Right renal pelvis (tissue), 4 donors: ENCODE measurements at places on chromosomes 1 and 21.

DNA sequence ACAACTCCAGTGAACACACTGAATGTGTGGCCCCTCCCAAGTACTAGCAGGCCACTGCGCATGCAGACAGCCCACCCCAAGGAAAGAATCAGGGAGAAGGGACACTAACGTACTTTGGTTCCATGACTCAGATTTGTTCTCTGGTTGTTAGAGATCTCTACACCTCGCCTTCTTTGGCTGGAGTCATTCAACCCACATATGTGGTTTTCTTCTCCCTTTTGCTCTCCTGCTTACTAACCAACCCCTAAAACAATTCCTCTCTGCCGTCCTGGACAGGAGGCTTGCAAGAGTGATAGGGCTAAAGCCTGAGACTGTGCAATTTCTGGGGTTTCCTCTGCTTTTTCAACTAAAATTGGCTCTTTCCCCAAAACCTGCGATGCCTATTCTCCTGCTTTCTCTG lies 5.7 kb upstream of the CD48 start:
- no peak for DNase-seq

DNA sequence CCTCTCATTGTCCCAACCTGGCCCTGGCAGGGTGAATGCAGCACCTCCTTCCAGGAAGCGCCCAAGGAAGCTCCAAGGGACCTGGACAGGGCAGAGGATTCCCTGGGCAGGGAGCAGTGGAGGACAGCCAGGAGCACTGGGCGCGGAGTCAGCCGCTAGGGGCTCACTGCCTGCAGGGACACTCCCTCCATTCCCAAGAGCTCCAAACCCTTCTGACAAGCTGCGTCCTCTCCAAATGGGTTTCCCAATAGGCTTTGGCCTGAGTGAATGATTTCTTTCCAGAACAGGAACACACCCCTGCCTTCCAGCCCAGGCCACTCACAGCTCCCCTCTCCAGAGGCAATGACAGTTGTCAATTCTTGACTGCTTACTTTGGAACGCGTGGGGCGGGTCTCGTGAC lies 128.5 kb upstream of the EDN2 start:
- DNase-seq = no peak

GRCh38 chr21:43864962-43865539 lies at the start of gene AGPAT3:
AGPAT3 (plus strand) TSS chr21:43865223; CDS start chr21:43959682, 94,459 bp downstream.
- no peak for DNase-seq

DNA sequence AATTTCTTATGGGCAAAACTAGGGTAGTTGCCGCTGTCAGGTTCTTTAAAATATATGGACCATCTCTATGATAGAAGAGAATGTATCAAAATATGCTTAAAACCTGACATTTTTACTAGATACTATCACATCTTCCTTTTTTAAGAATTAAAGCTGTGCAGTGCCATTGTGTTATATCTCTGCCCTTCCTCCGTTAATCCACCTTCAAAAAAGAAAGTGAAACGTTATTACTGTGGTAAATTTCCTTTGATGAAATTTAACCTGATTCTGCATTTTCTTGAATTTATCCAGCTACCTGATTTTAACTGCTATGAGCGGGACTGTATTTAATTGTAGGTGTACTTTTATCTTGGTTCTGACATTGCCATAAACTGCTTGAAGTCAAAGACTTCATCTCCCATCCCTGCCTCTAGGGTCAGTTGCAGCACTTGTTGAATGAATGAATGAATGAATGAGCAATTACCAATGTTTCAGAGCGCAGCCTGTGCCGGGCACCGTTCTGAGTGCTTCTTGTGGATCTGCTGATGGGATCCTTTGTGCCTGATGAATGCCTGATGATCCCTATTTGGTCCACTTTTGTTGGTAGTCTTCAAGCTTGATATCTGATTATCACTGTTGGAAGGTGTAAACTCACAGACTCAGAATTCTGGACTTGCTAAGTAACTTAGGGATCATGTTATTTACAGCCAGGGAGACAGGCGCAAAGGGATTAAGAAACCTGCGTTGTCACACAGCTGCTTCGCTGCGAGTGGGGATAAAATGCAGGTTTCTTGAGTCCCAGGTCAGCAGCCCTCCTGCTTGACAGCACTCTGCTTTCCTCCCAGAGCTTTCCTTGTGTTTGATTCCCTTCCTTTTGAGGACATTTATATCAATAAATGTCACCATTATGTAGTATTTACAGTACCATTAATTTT lies 30.1 kb downstream of the SMYD2 start:
- DNase-seq = no peak

GRCh38 chr1:44012404-44012803 lies 18.9 kb downstream of the SLC6A9 start:
- DNase-seq = no peak

GRCh38 chr1:179953974-179954492 lies 577 bp upstream of the CEP350 start:
- no peak for DNase-seq

DNA sequence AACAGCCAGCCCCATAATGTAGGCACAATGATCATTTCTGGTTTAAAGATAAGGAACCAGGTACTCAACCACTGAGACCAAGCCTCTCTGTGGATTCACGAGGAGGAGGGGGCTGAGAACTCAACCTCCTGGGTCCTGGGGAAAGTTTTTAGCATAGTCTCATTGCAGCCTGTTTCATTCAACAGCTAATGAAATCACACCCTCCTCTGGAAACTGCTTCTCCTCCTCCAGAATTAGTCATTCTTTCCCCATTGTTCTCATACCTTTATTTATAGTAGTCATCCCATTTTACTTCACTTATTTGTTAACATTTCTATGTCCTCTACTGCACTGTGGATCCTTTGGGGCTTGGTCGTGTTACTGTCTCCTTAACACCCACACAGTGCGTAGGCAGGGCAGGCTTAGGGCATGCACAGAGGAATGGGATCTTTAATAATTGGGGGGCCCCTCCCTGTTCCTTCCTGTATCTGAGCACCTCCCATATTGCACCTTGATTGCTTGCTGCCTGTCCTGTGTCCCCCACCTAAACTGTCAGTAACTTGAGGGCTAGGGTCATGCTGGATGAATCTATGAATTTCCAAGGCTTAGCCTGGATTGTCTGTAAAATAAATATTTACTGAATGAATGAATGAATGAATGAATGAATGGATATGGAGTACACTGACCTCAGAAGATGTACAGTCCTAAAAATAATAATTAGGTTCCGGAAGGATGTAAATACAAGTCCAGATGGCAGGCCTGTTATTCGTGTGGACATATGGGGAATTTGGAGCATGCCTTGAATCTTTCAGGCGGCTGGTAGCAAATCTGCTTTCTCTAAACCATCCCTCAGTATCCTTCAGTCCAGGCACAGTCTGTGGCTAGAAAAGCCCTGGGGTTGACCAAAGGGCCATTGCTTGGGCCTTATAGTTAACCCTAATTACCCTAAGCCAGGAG lies 153.8 kb upstream of the HMGB4 start:
- no peak for DNase-seq

- no peak for DNase-seq
Observed at GRCh38 chr1:230464671-230465070, 38.5 kb upstream of the PGBD5 start.

DNA sequence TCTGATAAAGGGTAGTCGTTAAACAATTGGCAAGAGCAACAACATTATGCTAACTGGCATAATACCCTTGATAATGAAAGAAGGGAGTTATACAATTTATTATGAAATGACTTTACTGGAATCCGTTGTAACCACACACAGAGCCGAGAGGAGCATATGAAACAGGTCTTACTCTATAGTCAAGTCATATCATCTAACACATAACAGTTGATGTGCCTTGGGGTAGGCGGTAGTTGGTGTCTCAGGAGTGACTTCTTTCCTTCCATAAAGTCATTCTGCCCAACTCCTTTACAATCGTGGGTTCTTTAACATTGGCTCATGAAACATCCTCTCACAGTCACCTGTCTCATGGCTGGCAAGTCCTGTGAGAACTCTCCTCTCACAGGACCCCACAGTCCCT lies 225.2 kb downstream of the LTN1 start:
- no peak for DNase-seq

DNA sequence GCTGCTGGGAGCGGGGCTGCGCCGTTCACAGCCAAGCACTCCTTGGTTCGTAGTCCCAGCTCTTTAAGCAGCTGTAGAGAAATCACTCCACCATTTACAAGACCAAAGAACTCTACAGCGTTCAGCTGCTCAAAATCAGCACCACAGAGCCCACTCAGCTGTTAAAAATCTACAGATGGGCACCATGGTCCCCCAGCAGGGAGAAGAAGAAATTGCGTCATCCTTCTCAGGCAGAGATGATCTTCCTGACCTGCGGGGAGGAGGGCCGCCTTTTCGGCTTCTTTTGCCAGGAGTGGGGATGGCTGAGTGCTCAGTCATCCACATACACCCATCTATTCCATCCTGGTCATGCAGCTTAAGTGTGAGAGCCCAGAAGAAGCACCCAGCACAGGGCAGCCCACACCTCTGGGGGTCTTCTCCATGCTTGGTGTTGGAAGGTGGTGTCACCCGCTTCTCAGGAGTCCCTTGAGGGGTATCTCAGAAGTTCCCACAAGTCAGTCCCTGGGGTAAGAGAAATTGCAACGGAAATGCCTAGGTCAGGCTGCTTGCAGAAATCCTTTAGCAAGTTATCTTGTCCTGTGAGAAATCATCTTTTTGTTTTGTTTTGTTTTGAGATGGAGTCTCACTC lies 163.8 kb downstream of the NPHP4 start:
- DNase-seq = no peak

DNA sequence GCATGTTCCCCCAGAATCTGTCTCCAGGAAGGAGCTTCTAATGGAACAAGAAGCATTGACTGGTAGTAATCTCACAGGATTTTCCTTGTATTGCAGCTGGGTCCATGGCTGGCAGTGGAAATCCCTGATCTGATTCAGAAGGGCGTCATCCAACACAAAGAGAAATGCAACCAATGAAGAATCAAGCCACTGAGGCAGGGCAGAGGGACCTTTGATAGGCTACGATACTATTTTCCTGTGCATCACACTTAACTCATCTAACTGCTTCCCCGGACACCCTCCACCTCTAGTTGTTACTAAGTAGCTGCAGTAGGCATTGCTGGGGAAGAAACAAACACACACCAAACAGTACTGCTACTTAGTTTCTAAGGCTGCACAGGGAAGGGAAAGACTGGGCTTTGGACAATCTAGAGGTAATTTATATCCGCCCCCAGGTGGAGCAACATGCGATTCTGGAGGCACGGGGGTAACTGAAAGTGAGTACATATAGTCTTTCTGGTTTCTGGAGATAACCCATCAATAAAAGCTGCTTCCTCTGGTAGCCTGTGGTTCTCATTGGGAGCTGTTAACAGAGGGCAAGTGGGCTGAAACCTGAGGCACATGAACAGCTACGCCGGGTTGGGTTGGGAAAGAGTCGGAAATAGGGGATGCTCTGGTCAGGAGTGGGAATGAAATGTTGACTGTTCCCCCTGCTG lies 837 bp upstream of the USP21 start:
- no peak for DNase-seq

DNA sequence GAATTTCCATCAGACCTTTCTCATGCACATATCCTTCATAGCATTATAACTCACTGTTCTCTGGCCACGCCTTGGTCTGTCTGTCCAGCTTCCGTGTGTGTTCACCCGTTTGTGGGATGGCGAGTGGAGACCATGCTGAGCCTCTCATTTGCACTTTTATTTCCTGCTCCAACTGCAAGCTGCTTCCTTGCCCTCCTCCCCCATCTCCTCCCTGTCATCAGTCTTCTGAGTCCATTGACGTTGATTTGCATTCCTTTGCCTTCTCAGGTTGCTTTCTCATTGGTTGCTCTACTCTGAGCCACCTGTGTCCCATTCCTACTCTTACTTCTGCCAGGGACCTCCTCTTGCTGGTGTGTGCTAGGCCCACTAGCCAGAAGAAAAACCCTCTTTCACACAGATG lies 146.4 kb downstream of the NOS1AP start:
- no peak for DNase-seq

- no peak for DNase-seq
Observed at GRCh38 chr1:155882235-155882634, 22.9 kb downstream of the SYT11 start.
